ENCODE measurements at places on chromosomes 3 and 15. TPM values are rescaled to one million over a fixed set of nuclear protein-coding genes. Genes with fewer than 3 reads are reported as not detected.

DNA sequence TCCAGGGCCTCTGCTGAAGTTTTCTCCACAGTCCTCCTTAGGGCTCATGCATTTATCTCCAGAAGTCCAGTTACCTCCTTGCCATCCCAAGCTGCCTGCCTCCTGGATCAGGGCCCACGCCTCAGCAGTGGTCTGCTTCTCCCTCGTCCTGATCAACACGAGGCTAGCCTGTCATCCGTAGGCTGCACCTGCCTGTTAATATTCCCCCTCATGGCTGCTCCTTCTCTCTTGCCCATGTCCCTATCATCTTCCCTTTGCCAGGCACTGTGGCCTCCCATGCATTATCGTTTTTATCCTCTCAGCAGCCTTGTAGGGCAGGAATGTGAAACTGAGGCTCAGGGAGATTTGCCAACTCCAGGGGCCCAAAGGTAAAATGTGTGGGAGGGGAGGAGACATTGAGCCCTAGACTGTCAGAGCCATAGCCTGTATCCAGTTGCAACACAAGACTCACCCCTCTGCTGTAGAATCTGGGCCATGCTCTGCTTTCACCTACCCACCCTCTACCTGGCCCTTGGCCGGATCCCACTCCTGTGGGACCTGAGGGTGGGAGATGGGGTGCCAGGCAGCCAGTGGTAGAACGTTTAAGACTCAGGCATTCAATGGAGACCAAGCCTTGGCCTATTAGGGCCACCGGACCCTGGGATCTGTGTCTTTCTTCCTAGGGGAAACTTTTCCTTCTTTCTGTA lies 4.6 kb downstream of the GRM2 start:
- no peak for DNase-seq

DNA sequence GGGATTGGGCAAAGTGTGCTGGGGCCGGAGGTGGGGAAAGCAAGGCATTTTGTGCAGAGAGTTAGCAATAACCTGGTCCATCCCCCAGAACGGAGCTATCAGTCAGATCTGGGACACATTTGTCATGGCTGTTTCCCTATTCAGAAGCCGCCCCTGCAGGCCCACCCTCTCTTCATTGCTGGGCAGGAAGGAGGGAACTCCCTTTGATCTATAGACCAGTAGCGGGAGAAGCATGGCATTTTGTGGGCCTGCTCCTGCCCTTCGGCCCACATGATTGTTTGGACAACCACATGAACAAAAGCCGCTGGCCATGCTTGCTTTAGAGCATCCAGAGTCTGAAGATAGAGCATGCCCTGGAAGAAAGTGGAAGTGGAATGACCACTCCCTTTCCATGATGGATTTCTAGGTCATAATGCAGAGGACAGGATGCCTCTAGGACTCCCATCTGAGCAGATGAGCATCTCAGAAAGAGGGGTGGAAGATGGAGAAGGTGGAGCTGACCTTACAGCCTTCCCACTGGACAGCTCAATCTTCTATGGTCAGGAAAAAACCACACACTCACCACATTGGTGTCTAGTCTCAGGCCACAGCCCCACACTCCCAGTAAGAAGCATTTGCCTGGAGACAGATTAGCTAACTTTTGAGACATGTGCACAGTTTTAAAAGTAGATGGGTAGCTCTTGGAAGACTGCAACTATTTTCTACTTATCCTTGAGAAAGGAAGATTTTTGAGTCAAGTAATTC lies 11.9 kb upstream of the LRTM1 start:
- no peak for DNase-seq

DNA sequence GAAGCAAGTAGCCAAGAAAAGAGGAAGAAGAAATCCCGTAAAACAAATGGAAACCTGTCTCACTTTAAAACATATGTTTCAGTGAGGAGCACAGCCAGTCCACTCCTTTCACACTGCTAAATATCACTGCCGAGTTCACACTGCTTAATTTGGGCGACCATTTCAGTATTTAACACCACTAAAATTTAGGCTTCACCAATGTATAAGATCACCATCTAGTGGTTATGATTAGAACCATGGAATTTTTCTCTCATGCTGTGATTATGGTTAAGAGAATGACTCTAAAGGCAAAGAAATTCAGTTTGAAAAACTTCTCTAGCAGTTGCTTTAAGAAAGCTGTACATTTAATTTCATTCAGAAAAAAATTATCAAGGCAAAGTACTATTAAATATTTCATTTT lies 16.6 kb downstream of the SLC4A7 start:
- no peak for DNase-seq

GRCh38 chr3:180420804-180421203 lies 181.2 kb upstream of the TTC14 start:
- DNase-seq, result no peak

GRCh38 chr3:6528951-6529350 lies 332.0 kb upstream of the GRM7 start:
- no peak for DNase-seq

- no peak for DNase-seq
Observed at GRCh38 chr15:71143373-71144310, 28.4 kb downstream of the THSD4 start.

DNA sequence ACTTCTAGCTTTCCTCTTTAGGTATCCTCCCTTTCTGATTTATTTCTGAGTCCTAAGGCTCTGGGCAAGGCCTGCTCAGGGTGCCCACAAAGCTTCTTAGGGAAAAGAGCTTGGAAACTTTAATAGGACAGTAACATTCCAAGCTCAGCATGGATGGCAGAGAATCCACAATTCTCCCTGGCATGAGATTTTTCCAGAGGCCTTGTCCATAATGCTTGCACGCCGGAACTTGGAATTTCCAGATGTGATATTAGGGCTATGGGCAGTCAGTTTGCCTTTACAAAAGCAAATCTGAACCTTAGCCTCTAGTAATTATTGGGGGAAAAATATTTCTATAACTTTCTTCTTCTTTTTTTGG lies 139.0 kb upstream of the RBMS3 start:
- DNase-seq, result no peak

GRCh38 chr3:45596290-45596791 lies 1.8 kb downstream of the LIMD1 start:
- DNase-seq, result no peak

DNA sequence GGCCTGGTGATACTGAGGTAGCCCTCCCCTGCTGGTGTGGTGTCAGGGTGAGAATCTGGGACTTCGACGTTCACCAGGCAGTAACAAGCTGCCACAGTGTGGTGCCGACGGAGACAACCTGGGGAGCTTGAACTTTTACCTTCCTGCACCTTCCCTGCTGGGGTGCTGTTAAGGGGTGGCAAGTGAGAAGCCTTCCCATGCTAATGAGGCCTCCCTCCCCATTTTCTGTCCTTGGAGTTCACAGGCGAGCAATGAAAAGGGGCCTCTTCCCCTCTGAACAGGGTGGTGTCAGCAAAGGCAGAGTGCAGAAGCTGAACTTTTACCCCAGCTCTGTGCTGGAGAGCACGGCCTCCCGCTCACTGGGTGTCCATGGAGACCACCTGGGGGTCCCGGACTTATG lies 13.5 kb downstream of the MAGEL2 start:
- DNase-seq, result no peak

DNA sequence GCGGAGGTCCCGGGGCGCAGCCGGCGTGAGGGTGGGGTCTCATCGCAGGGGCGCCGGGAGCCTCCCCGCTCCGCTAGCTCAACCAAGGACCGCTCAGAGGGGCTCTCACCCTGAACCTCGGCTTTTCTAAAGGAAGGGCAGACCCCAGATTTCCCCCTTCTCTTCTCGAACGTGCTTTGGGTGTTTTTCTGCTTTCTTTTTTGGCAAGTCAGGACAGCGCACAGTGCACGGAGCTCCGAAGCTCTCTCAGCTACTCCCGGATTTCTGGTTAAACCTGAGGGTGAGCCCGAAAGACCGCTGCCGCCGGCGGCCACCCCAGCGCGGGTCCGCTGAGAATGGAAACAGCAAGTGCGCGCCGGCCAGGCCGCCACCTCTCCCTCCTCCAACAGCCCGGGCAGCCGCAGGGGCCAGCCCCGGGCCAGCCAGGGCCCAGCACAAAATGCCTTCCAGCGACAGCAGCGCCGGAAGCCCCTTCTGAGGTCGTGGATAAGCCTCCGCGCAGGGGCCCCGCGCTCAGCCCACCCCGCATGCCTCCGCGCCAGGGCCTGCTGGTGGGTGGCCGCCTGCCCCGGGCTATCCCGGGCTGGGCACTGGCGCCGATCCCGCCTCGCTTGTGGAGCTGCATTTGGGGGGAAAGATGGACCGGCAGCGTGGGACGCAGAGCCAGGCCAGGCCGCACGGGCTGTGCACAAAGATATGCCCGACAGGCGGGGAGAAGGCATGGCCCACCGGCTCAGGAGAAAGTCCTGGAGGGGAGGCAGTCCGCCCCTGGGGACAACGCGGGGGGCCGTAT lies 8.2 kb upstream of the OCA2 start:
- no peak for DNase-seq

DNA sequence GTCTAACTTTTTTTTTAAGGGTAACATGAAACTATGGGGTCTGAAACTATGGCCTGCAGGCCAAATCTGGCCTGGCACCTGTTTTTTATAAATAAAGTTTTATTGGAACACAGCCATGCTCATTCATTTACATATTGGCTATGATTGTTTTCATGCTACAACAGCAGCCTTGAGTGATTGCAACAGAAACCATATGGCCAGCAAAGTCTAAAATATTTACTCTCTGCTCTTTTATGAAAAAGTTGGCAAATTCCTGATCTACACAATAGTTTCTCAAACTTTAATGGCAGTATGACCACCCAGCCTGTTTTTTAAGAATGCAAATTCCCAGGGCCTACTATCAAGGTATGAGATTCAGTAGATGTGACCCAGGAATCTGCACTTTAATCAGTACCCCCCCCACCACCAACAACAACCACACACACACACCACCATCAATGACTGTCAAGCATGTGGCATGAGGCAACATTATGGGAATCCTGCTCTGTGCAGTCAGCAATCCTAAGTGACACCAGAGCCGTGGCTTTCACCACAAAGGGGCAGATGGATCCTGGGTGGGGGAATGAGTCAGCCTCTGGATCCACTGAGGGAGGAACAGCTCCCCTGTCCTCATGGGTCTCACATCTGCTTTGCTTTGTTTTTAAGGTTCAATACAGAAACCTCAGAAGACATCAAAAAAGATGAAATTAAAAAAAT lies 142.8 kb downstream of the NTRK3 start:
- no peak for DNase-seq

GRCh38 chr3:74415731-74416130 lies 198.7 kb downstream of the CNTN3 start:
- DNase-seq, result no peak

DNA sequence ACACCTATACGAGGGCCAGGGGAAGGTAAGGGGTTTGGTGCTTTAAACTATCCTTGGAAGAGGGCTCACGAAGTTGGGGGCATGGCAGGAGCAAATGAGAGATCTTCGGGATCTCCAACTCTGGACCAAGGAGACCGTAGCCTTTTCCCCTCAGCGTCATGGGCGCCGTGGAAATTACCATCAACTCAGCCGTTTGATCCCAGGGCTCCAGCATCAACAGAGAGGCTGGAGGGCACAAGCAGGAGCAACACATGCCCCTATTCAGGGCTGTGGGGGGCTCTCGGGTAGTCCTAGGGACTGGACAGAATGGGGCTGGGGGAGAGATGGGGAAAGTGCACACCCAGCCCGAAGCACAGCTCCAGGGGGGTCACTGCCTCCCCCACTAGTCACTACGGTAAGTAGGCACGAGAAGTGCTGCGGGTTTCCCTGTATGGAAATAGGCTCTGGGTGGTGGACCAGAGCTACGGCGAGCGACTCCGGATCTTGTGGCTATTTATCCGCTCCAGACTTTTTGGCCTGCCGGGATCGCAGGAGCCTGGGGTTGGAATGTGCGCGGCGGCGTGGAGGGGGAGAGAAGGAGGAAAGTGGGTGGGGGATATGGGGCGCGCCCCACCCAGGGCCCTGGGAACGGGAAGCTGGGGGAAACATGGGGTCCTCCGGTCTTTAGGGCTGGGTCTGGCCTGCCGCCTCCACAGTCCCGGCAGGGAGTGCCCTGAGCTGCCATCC lies 539 bp upstream of the LAMB2 start:
- DNase-seq, result no peak

- no peak for DNase-seq
Observed at GRCh38 chr3:138460536-138461205, 26.3 kb downstream of the ESYT3 start.

GRCh38 chr3:151130428-151130827 lies 45.0 kb downstream of the MED12L start:
- DNase-seq, result no peak

GRCh38 chr15:70491641-70492040 lies 271.7 kb downstream of the UACA start:
- no peak for DNase-seq

- no peak for DNase-seq
Observed at GRCh38 chr3:176755977-176756376, 441.3 kb downstream of the TBL1XR1 start.

DNA sequence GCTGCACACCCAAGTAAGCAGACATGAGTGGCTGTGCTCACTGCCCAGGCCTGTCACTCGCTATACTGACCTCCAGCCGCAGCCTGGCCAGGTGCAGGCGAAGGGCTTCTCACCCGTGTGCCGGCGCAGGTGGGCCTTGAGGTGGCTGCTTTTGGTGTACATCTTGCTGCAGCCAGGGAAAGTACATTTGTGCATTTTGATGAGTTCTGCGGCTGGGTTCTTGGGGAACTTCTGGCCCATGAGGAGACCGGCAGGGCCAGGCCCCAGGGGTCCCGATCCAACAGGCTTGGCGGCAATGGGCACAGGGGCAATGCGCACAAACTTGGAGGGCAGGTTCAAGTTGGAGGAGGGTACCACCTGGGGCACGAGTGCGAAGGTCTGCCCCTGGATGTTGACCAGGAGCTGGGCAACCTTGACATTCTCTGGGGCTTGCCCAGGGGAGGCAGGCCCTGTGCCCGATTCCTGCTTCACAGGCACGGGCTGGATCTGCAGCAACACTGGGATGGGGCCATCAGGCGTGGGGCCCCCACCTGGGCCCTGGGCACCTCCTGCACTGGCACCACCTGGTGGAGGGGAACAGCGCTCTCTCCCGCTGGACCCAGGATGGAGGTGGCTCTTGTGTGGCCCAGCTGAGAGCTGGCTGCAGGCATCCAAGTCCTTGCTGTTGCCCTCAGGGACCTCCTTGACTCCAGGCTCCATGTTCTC lies 5.3 kb downstream of the KLF15 start:
- DNase-seq, result no peak

DNA sequence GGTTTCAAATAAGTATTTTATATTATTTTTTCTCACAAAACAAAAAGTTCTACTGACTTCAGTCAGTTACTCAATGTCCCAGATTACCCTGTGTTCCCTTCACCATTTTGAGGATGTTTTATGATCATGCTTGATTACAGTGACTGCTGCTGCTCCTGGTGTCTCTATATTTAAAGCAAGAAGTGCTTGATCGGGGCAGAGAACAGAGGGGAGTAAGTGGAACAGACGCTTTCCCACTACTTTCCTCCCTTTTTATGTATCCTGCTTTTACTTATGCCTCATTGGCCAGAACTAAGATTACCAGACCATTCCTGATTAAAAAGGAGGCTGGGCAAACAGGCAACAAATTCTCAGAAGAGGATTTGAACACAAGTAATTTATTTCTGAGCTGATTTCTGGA lies 612.1 kb downstream of the VGLL3 start:
- DNase-seq, result no peak

The ISG20 gene
- total RNA-seq, result 7.6 TPM

The PSTPIP1 gene
- total RNA-seq, result not detected

The C3orf49 gene
- total RNA-seq, result not detected

The RPUSD2 gene
- total RNA-seq, result 10.1 TPM

The CLDN16 gene
- 29.7 TPM for total RNA-seq

The TRANK1 gene
- total RNA-seq, result 2.0 TPM

The TM4SF1 gene
- total RNA-seq, result 304 TPM

The POU1F1 gene
- not detected for total RNA-seq

The ROBO2 gene
- total RNA-seq, result 0.52 TPM

The SST gene
- total RNA-seq, result not detected

The ARHGAP11A gene
- 35.5 TPM for total RNA-seq

The NOX5 gene
- total RNA-seq, result 0.06 TPM

The POLG gene
- 84.6 TPM for total RNA-seq

The CYP1A2 gene
- not detected for total RNA-seq

The VIPR1 gene
- total RNA-seq, result 0.43 TPM

The SLC12A1 gene
- not detected for total RNA-seq

Measured in epithelial cell of proximal tubule (primary cell).